ENCODE measurements at places on chromosomes 1 and 21.

- DNase-seq = no peak
These were observed 125.8 kb upstream of the PALMD start for GRCh38 chr1:99520121-99520520.

DNA sequence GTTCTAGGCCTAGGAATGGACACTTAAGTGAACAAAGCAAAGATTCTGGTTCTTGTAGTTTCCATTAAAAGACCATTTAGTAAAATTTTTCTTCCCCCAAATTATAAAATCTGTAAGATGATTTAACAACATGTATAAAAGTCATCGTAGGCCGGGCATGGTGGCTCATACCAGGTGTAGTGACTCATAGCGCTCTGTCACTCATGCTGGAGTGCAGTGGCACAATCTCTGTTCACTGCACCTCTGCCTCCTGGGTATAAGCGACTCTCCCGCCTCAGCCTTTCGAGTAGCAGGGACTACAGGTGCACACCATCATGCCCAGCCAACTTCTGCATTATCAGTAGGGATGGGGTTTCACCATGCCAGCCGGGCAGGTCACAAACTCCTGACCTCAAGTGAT lies 9.1 kb downstream of the ASPM start:
- DNase-seq = no peak

DNA sequence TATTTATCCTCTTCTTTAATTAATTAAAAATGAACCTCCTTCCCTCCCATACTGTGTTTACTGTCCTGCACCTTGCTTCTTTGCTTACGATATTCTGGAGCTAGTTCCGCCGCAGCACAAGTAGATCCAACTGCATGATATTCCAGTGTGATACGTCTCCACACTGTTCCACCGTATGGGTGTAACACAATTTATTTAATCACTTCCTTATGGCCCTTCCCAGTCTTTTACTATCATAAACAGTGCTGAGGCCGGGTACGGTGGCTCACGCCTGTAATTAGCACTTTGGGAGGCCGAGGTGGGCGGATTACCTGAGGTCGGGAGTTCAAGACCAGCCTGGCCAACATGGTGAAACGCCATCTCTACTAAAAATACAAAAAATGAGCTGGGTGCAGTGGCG lies 25.7 kb downstream of the CNST start:
- DNase-seq = no peak

DNA sequence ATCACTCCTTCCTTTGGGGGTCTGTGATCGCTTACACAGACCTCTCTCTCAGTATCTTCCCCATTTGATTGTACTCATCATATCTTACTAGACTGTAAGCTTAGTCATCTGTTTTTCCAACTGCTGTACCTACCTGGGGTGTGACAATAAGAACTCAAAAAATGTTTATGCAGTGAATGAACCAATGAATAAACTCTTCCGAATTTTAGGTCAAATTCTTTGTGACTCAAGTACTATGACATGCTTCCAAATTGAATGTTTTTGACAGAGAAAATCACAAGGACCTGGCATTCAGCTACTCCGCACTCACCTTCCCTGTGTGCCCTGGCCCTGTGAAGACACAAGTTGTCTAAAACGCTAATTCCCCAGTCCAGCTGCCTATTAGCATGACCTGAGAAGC lies 42.1 kb downstream of the TMCO4 start:
- no peak for DNase-seq

DNA sequence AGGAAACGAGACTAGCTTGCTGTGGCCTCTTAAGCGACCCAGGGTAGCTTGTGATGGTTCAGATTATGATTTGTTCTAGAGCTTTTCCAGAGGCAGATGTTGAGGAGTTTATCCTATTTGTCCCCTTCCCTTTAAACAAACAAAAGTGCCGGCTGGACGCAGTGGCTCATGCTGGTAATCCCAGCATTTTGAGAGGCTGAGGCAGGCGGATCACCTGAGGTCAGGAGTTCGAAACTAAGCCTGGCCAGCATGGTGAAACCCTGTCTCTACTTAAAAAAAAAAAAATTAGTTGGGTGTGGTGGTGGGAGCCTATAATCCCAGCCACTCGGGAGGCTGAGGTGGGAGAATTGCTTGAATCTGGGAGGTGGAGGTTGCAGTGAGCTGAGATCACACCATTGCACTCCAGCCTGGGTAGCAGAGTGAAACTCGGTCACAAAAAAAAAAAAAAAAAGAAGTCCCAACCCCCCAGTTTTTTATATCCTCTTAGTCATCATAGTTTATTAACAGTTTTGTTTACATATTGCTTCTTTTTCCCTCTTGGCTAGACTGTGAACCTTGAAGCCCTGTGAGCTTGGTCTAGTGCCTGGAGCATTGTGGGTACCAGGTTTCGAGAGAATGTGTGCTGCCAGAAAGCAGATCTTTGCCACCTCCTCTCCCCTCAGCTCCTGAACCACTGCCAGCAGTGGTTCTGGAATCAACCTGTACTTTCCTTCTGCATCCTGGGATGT lies 29.8 kb downstream of the MAPKAPK2 start:
- DNase-seq = peak; percentile 18

DNA sequence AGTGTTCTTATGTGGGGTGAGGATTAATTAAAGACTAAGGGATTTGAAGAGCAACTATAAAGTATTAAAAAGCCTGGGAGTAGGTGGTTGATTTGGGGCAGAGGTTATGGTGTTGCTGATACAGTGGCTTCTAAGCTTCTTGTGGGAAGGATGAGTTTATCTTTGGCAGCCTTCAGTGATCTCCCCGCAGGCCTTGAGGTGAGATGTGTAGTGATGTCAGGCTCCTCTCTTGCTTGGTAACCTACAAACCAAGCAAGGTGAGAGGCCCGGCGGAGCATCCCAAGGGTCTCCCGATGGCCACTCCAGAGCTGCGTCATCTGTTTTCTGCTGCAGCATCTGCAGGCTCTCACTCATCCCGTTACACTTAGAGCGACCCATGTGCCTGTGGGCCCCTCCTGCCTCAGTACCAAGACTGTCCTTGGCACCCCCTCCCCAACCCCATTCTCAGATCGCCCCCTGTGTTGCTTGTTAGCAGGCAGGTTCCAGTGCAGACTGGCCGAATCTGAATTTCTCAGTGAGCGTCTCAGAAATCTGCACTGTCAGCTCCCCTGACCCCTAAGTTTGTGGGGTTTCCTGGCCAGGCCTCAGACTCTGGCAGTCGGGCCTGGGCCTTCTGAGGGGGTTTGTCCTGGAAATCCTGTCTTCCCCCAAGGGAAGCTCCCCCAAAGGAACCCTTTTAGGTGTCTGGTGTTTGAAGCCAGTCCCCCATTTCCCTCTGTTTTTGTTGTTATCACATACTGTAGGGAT lies 77.9 kb downstream of the GALNT2 start:
- DNase-seq = no peak

- DNase-seq = no peak
These were observed 28.3 kb upstream of the MYBPHL start for GRCh38 chr1:109335091-109335490.

GRCh38 chr1:22296701-22297591 lies 154.0 kb upstream of the WNT4 start:
- no peak for DNase-seq

DNA sequence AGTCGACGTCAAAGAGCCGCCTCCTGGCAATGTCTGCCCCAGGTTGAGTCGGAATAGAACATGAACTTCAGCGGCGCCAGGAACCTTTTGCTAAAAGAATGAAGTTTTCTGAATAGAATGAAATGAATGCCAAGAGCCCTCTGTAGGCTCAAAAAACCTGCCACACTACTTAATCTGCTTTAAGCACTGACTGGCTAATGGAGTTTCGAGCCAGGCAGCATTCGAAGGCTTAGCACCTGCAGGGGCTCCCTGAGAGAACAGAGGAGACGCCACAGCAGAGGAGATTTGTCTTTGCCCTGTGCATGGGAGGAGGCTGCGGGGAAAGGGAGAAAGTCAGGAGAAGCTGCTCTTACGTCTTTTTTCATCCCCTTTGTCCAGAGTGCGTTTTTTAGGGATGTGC lies 641.7 kb downstream of the AJAP1 start:
- no peak for DNase-seq

GRCh38 chr1:145782272-145783099 lies 41.4 kb downstream of the RNF115 start:
- no peak for DNase-seq

- no peak for DNase-seq
These were observed 5.0 kb upstream of the FMN2 start for GRCh38 chr1:240086726-240087125.

DNA sequence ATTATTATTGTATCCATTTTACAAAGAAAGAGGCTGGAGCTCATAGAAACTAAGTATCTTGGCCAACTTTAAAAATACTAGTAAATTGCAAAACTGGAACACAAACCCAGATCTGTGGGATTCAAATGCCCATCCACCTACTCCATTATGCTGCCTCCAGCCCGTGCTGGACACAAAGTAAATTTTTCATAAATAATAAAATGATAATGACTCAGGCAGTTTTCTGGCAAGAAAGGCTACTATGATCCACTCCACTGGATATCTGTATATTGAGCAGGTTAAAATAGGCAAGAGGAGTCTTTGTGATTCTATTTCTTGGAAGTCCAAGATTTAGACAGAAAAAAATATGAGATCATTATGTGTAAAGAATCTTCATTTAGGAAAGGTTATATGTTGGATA lies 138.3 kb upstream of the DUSP10 start:
- no peak for DNase-seq

GRCh38 chr1:180230416-180230790 lies 339 bp downstream of the LHX4 start:
- no peak for DNase-seq

GRCh38 chr21:26790296-26790695 lies 54.9 kb downstream of the ADAMTS1 start:
- no peak for DNase-seq

DNA sequence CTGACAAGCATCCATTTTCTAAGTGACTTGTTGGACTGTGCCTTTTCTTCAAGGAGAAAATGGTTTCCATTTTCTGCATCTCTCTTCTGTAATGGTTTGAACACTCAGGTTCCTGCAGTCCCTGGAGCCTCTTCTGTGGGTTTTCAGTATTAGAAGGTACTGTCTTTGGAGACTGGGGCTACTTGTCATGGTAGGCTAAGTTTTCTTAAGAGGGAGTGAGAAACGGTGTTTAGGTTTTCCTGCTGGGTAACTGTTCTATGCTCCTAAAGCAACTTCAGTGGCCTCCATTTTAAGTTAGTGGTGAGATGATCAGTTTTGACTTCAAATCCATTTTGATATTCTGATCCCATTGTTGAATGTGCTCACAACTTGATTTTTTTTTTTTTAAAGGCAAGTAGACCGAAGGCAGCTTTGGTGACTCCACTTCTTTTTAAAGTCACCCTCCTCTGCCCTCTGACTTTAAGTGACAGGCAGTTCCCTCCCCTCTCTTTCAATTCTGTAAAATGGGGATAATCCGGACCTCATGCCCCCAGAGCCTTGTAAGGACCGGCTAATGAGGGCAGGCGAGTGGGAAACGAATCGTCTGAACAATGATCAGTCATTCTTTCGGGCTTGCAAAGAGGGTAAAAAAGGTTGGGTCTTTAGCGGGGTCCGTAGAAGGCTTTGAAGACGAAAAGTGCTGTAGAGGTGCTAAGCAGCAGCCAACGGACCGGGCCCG lies 1.0 kb upstream of the ARID1A start:
- DNase-seq = peak; percentile 37

DNA sequence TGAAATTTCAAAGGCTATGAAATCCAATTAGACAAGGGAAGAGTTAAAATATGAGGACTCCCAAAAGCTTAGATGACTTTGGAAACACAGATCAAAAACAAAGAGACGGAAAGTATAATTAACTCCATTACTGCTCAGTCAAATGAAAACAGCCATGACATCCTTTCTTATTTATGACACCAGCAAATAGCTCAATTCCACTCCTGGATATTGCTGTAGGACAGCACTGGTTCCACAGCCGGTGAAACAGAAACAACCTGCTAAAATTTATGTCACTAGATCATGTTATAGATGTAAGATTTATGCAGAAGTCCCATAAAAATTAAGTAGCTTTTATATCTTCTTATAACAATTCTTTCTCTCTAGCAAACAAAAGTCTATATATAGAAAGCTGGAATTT lies 65.6 kb upstream of the RRP15 start:
- no peak for DNase-seq

DNA sequence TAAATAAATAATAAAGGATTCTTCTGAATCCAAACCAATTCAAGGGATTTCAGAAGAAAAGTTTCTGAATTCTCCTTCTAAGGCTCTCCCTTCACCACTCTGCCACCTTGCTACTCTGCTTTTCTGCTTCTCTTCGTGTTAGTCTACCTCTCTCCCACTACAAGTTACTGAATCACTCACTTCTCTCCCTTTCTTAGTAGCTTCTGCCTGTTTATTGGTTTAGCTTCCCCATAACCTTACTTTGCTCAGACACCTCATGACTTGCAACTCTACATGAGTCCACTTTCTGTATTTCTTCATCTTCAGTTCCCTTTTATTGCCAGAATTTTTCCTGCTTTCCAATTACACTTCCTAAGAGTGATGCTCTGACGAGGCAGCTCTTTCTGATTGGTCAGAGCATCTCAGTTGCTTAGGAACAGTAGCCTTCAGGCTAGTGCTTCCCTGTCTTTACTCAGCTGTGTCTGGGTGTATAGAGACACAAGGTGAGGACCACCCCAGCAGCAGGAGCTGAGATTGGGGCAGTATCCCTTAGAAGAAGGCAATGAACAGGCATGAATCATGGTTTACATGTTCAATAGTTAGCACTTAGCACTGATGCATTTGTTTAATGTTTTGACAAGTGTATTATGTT lies 144.6 kb downstream of the SLC30A10 start:
- peak; percentile 8 for DNase-seq

DNA sequence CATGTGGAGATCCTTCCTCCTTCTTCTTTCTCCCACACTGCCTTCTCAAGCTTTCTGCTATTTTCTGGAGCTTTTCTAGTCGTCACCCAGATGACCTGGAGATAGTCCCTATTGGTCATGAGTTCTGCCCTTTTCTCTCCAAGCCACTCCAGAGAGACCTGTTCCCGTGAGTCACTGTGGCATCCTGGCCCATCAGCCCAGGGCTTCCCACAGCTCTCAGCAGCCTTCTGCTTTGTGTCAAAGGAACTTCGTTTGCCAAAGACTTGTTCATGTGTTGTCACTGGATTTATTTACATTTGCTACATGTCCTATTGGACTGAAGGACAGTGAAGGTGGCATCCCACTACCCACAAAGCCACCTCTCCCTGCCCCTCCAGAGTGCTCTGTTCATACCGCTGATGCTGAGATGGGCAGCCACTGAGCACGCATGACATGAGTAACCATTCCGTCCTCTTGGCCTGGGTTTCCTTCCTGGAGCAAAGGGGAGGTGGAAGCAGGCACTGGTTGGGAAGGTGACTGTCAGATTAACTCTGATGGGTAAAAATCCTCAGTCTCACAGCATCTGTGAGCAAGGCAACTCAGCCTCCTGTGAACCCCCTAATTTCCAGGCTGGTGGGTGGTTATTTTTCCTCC lies 119.2 kb downstream of the EDEM3 start:
- DNase-seq = no peak

GRCh38 chr1:240985081-240985480 lies 371.9 kb downstream of the RGS7 start:
- no peak for DNase-seq
